DMS53 (cell line): ENCODE measurements at places on chromosomes 6 and 20.

GRCh38 chr6:117795234-117795633, 111.8 kb upstream of the SLC35F1 start:
- peak; percentile 8 for DNase-seq

DNA sequence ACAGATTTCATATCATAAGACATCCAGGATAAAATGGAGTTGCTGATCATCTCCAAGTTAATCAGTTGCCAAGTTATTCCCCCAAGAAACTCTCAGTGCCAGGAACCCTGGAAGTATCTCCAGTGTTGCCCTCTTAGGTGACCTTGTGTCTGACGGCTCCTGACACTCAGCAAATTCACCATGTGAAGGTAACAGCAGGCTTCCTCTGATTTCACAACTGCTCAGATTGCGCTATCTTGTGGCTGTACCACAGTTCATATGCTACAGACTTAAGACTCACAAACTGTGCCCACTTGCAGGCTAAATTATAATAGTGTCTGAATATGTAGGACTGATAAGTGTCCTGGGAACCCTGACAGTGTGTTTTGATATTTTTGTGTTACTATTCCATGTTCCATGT, 186.6 kb upstream of the OPRM1 start:
- no peak for DNase-seq

DNA sequence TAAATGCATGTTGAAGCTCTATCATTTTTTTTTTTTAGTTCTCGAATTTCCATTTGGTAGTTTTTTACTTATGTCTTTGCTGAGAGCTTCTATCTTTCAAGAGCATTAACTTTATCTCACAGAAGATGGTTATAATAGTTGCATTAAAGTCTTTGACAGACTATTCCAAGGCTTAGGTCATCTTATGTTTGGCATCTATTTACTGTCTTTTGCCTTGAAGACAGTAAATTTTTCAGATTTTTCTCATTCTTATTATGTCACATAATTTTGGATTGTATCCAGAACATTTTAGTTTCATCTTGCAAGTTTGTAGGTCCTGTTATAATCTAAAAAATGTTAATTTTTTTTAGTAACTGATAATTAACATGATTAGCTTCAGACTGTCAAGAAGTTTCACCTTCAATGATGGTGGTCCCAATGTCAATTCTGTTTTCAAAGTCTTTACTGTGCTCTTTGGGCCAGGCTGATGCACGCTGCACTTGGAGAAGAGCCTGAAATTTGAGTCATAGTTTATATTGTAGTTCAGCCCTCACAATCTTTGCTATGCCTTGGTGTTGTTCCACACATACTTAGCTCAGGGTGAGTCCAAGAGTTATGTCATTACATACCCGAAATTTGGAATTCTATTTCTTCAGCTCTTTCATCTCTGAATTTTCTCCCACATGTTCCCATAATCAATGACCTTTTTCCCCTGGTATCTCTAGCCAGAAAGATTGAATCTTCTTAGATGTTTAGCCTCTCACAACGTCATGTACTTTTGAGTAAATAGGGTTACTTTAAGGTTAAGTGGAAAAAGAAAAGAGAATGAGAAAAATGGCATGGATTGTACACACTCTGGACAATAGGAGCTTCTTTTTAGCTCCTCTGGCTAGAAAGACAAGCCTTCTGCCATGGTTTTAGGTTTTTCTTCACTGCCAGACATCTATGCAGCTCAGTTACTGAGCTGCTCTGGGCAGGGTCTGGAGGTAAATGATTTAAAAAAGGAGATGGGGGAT, 110.3 kb upstream of the BTBD3 start:
- no peak for DNase-seq

GRCh38 chr6:130681028-130681427, 146.2 kb upstream of the SMLR1 start:
- no peak for DNase-seq

- DNase-seq = peak; percentile 20
Measured at GRCh38 chr20:48648482-48649051, 179.2 kb downstream of the PREX1 start.

DNA sequence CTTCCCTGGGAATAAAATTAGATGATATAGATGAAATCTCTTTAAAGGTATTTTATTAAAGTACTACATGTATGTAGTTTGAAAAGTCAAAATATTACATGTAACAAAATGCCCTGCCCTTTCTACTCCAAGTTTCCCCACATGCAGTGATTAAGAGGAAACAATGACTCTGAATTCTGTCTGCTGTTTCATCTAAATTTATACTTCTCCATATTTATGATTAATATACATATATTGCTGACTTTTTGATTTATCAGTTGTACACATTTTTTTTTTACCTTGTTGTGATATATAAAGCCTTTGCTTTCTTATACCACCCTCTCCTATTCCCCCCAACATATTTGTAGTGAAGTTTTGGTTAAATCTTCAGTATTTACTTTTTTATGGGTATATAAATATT, 127.9 kb downstream of the ZFAND3 start:
- DNase-seq = no peak

DNA sequence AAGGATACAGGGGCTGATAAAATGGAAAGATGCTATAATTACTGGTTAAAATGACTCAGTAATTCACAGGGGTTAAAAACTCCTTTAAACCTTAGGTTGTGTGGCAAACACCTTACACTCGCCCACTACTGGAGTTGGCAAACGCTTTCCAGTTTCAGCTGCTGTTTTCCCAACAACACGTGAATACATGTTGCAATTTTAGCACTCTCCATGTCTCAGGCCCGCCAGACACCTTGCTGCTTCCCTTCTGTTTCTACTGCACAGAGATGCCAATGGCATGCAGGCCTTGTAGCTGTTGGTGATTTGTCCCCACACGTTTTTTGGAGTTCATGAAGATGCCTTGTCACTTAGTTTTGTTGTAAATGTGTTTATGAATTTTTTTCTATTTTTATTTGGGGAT, 5.3 kb upstream of the TTPAL start:
- DNase-seq = no peak

- DNase-seq = no peak
Measured at GRCh38 chr6:63940056-63940455, 304.5 kb downstream of the PHF3 start.

GRCh38 chr20:60056407-60057122, 98.3 kb downstream of the CDH26 start:
- peak; percentile 74 for DNase-seq

DNA sequence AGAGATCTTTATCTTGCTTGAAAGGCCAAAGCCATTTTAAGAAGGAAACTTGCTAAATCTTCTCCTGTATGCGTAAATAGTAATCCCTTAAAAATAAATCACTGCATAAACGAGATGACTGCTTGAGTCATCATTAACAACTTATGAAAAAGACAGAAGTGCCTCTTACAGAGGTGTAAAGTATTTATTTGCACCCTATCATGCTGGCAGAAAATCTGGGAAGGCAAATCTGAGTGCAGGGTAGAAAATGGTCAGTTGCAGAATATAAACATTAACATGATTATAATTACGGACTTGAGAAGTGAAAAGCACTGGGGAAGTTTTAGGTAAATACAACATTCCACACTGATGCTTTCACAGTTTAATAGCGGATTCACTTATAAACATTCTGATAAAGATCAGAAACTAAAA, 67.5 kb upstream of the FBXO30 start:
- DNase-seq = no peak

DNA sequence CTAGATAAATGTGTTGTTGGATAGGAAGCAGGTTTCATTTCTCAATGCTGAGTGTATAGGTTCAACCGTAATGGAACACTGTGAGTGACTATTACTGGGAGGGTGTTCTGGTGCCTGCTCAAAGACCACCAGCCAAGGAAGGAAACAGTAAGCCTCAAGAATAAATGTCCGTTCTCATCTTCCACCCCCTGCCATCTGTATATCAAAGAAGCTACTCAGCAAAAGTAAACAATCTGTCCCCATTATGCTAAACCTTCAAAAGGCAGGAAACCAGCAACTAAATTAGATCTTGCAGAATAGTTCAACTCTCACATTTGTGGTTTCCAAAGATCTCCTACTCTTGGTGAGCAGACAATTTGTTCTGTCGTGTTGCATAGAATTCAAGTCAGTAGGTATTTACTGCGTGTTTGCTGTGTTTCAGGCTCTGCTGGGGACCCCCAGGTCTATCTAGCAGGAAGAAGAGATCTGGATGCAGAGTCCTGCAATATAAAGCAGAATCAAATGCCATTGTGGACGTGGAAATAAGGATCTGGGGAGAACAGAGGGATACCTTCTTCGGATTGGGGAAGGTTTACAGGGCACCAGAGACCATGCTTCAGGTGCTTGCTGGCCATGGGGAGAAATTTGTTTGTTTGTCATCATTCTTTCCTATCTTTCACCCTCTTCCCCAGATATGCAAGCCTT, 87.3 kb downstream of the SCML4 start:
- no peak for DNase-seq

DNA sequence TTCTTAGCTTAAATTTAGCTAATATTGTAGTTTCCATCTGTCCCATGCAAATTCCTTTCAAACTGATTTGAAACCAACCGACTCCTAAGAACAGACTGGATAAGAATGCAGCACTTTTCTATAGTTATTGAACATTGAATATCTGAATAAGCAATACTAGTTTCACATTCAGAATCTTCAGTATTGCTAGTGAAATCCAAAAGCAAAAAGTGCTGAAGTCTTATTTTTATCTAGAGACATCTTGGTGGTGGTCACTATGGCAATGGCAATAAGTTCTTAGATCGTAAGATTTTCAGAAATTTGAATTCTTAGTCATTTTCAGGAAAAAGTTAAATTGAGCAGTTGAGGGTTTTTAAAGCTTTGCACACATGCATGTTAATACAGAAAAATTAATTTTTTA, 2.7 kb downstream of the TFB1M start:
- no peak for DNase-seq

DNA sequence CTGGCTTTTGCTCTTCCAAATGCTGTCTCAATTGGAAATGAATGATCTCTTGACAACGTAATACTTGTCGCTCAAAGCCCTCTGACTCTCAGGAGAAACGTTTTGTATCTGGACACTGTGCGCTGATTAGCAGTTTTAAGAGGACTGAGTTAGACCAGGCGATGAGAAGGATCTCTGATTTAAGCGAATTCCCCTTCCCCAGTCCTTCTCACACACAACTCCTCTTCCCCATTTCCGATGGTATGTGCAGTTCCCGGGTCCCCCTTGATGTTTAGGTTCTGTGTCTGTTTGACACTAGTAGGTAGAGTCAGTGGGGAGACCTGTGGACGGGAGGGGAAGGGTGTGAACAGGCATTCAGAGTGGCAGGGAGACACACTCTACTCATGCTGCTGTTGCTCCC, 2.5 kb downstream of the ZDHHC14 start:
- no peak for DNase-seq

- DNase-seq = no peak
Measured at GRCh38 chr6:167214206-167214605, 56.4 kb upstream of the GPR31 start.

DNA sequence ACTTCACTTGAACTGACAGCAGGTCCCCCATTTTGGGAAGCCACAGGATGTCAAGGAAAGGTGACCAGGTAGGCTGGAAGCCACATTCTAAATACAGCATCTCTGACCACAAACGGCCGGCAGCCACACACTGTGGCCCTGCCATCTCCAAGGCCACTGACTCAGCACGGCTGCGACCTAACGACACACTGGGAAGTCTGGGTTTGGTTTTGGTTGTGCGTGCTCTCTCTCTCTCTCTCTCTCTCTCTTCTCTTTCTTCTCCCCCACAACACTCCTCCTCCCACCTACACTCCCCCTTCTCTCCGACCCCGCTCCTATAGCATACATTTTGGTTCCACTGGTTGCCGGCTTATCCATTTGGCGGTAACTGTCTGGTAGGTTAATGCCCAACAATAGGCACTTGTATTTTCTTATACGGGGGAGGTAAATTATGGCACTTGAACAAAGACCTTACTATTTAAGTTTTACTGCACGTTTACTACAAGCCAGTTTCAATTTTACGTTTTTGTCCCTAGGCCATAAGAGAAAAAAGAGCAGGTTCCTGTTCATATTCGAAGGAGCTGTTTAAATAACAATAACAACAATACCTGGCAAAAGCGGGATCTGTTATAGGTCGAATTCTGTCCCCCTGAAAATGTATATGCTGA, 103.6 kb downstream of the GMDS start:
- no peak for DNase-seq

- no peak for DNase-seq
Measured at GRCh38 chr20:25044261-25044560, 13.7 kb downstream of the ACSS1 start.

DNA sequence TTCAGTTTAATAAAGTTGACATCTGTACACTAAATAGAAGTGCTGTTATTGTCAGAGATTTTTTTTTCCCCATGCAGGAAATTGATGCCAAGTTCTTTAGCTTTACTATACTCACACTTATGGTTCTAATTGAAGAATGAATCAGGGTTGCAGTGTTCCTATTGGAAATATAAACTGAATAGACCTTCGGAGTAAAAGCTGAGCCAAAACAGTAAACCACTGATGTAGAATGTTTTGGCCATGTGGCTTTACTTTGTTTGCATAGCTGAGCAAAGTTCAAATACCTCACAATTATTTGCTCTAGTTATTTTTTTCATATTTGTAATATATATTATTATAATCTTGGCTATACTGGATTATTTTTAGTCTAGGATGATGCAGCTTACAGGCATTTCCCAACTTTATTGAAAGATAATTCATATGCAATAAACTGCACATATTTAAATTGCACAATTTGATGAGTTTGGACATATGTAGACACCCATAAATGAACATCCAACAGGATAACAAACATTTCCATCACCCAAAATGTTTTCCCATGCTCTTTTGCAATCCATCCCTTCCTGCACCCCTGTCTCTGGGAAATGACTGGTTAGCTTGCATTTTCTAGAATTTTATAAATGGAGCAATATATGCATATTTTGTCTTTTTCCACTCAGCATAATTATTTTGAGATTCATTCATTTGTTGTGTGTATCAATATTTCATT, 105.8 kb upstream of the NOX3 start:
- DNase-seq = peak; percentile 17

DNA sequence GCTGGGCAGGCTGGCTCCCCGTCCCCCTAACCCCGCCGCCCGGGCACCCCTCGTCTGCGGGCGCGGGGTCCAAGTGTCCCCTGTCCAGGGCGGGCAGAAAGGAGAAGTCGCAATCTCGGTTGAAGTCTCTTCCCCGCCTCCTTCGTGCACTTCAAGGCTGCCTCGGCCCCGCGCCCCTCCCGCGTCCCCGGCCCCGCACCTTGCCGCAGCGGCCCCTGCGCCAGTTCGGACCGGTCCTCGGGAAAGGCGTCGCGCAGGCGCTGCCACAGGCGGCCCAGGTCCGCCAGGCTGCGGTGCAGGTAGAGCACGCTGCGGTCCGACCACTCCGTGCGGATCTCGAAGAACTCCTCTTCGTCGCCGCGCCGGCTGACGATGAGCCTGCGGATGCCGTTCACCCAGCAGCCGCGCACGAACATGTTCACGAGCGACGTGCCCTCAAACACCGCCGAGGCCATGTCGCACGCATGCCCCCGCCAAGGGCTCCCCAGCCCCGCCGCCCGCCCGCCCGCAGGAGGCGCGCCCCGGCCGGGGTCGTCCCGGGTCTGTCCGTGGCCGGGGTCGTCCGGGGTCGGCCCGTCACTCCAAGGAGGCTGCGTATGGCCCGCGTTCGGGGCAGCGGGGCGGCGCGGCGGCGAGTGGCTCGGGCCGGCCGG, at the start of gene PXDC1:
Gene PXDC1 (minus strand): TSS at position 637 of the 653 bp plus-strand sequence. CDS start 182 bp downstream, at position 455.
- DNase-seq = peak; percentile 66

- DNase-seq = no peak
Measured at GRCh38 chr20:1505361-1505760, 14.1 kb upstream of the SIRPB2 start.
